CD4-positive, alpha-beta T cell treated with Interleukin-1 beta for 1 hour (primary cell): ENCODE measurements at places on chromosomes 13 and 19.

GRCh38 chr13:37134411-37135041 lies 29.1 kb upstream of the CSNK1A1L start:
- no peak for DNase-seq

- DNase-seq = no peak
Measured at GRCh38 chr13:72617951-72618350, 109.5 kb downstream of the MZT1 start.

GRCh38 chr13:19713186-19713965 lies 69.4 kb downstream of the PSPC1 start:
- no peak for DNase-seq

- no peak for DNase-seq
Measured at GRCh38 chr13:28498481-28499115, 3.7 kb upstream of the FLT1 start.

DNA sequence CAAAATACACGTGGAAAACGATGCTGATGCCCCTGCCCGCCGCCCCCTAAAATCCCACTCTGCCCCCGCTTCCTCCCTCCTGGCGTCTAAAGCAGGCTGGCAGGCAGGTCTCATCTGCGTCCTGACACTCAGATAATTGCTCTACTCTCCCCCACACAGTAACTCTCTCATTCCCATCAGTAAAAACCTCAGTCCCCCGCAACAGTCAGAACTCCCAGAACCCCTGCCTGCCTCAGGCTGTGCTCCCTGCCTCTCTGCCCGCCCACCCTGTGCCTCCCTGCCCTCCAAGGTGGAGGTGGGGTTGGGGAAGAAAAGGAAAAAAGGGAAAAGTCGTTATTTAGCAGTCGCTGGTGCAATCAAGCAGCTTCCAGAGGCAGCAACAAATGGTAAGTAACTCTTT lies 473.7 kb downstream of the EFNB2 start:
- no peak for DNase-seq

GRCh38 chr13:51192348-51192747 lies 29.9 kb upstream of the FAM124A start:
- no peak for DNase-seq

DNA sequence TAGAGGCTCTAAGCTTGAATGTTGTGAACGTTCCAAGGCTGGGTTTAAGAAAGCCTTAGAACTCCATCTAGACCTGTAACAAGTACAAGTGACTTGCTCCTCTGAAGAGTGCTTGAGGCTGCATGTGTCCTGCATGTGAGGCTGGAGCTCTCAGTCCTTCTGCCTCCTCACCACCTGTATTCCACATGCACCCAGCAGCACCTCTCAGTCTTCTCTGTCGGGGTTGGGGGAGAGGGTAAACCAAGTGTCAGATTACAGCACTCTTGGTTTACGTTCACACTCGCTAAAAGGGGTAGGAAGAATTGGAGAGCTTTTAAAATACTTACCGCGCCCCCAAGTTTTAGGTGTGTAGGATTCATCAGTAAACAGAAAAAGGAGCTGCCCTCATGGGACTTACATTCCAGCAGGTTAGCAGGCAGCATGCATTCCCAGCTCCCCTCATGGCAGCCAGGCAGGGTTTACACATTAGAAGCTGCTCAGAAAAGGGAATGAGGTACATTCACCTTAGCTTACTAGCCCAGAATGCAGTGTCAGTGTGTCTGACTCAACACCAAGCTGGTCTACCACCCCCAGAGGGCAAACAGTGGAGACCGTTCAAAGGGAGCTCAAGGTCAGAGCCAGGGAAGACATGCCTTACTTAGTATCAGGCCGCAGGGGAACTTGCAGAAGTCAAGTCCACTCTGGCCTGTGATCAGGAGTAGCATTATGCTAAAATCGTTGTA lies 248.1 kb downstream of the PCCA start:
- no peak for DNase-seq

DNA sequence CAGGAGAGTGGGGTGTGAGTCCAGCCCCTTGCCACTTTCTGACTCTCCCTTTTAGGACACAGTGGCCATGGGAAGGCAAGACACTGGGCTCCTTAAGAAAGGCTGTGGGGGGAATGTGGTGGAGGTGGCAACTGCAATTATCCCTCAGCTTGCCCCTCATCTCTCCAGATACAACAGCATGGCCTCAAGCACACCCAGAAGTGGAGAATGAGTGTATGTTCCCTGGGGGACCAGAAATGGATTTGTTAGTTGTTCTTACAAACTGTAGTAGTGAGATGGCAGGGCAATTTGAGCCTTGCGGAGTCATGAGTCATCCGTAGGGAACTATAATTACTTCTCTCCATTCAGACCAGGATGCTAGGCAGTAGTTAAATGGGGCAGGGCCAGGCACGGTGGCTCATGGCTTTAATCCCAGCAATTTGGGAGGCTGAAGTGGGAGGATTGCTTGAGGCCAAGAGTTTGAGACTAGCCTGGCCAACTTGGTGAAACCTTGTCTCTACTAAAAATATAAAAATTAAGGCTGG lies 25.6 kb upstream of the CXCL17 start:
- no peak for DNase-seq

DNA sequence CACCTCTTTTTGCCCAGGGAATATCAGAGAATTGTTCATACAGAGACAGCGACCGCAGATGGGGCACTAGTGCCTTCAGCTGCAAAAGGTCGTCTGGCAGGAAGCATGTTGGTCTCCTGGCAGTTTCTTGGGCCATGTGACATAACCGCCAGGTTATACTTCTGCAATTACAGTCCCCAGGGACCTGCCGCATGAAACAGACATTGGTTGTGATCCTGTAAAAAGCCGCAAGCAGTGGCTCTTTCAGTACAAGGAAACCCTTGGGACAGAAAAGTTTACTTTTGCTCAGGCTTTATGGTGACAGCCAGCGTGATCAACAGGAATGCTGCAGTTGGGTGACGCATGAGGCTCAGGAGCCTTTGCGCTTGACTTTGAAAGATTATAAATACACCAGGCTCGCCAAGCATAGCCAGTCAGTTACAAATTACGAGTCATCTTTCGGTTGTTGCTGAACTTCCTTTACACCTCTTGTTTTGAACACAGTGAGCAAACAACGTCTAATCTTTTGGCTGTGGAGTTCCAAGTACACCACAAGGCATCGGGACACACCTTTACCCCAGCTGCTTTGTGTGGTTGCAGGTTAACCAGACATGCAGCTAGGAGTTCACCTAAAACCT lies 50.5 kb upstream of the UBE2L5 start:
- peak; percentile 86 for DNase-seq

- no peak for DNase-seq
Measured at GRCh38 chr13:84654654-84655275, 772.5 kb upstream of the SLITRK1 start.

DNA sequence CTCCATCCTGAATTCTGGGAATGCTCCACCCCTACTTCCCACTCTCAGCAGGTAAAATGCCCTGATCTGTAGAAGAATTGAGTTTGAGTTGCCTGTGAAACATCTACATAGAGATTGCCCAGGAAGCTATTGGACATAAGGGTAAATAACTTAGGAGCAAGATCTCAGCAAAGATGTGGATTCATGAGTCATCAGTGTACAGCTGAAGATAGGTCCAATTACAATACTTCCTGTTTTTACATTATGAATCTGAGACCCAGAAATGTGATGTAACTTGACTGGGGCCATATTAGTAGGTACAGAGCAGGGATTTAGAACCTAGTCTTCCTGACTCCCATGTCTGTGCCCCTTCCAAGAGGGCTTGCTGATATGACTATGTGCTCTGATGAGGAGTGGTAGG lies 79.4 kb upstream of the FNDC3A start:
- DNase-seq = no peak

DNA sequence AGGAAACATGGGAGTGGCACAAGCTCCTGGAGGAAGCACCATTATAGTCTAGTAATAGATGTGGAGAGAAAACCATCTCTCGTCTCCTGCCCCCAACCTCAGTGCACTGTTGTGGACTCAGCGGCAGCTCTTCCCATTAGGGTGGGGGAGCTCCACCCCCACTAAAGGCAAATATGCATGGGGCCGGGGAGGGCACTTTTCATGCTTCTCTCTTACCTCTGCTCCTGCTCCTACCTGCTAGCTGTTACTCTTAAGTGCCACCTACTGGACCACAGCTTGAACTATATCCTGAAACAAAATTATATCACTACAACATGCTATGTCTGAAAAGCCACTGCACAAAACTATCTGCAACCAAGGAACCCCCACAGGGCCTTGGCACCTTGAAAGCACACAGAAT lies 112.6 kb upstream of the DACH1 start:
- no peak for DNase-seq

DNA sequence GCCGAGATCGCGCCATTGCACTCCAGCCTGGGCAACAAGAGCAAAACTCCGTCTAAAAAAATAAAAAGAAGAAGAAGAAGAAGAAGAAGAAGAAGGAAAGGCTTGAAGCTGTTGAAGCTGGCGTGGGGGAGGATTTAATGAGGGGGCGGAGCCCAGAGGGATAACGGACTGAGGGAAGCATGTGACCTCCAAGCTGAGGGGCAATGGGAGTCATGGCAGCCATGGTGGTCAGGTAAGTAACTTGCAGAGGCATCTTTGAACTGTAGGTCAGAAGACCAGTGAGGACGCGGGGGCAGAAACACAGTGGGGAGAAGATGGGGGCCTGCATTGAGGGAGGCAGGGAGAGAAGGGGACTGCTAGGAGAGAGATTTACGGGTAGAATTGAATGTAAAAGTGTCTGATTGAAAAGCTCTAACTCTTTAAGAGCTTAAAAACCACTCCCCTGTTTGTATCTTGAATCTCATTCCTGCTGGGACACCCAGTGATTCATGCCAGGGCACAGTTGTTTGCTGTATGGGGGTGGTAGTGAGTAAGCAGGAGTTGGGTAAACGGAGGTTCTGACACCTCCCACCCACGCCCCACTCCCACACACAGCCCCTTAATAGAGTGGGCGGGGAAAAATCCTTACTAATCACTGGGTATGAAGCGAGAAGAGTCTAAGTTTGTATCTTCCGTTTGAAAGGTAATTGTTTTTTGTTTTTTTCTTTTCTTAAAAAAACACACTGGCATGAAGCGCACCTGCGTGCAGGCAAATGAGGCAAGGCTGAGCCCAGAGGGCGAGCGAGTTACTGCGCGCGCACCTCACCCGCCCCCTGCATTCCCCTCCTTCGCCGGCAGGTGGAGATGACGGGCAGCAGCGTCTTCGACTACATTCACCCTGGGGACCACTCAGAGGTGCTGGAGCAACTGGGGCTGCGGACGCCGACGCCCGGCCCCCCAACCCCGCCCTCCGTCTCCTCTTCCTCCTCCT lies 13.0 kb downstream of the TMEM160 start:
- DNase-seq = peak; percentile 96

GRCh38 chr19:13116282-13117175 lies at the start of gene TRMT1:
Gene TRMT1, minus strand, starts transcription at chr19:13116740. Its CDS starts 341 bp downstream, at chr19:13116399.
- peak; percentile 86 for DNase-seq

DNA sequence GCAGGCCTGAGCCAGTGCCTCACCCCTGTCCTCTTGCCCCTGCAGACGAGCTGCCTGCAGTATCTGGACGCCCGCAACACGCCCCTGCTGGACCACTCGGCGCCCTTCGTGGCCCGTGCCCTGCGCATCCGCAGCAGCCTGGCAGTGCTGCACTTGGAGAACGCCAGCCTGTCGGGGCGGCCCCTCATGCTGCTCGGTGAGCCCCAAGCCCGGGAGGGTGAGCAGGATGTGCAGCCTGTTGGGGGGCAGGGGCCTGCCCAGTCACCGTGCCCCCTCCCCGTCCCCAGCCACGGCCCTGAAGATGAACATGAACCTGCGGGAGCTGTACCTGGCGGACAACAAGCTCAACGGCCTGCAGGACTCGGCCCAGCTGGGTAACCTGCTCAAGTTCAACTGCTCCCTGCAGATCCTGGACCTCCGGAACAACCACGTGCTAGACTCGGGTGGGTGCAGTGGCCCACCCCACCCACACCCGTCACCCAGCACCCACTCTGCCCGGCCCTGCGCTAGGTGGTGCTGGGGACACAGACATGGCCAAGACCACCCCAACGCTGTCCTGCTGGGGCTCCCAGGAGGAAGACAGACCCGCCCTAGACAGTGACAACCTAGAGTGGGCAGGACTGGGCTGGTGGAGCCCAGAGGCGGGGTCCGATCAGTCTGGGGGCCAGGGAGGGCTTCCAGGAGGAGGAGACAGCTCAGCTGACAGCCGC lies 18.6 kb downstream of the NKPD1 start:
- no peak for DNase-seq

GRCh38 chr19:32201636-32202051 lies 143.8 kb upstream of the ZNF507 start:
- DNase-seq = no peak

DNA sequence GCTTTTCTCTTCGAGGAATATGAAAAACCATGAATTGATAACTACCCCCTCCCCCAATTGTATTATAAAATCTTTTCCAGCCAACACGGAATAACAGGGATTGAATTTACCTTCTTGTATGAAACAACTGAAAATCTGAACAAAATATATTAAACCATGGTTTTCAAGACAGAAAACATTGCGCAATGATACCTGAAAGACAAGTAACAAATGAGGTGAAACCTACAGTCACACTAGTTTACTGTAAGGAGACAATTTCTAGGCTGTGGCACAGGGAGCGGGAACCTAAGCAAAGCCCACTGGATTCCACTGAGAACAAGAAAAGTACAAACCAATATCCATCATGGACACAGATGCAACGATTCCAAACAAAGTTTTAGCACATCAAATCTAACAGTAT lies 53.4 kb downstream of the ZNF283 start:
- DNase-seq = no peak

DNA sequence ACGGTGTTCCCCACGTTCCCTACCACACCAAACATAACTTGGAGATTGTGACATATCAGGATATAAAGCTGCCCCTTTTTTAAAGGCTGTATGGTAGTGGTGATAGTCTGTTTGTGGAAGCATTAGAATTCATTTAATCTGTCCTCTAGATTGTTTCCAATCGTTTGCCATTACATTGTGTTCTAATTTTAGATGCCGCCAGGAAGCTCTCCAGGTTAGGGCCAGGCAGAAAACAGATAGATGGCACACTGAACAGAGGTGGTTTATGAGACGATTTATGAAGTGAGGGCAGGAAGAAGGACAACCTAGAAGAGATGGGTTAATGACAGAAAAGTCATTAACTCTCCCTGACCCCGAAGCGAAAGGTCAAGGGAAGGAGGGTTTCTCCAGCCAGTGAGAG lies 30.0 kb downstream of the ARHGEF7 start:
- DNase-seq = no peak

DNA sequence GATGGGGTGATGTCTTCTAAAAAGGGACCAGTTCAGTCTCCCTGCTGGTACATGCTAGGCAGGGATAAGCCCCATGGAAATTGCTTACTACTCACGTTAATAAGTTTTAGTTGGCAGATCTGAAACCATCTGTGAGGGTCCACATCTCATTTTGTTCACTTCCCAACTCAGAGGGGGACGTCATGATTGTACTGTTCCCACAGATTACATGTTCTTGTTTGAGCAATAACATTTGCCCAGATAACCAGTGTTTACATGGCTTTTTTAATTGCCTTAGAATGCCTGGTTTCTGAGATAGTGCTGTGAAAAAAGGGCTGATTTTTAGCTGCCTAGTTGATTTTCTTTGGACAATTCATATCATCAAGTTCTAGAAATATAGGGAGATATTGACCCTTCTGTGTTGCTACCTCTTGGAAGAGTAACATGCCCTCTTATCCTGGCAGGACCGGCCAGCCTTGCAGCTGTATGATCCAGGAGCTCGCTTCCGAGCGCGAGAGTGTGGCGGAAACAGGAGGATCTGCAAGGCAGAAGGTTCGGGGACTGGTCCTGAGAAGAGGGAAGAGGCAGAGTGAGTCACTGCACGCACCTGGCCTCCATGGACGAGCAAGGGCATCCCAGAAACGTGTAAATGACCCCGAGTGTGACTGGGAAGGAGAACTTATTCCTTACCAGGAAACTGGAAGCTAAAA lies 9.8 kb upstream of the CHAMP1 start:
- no peak for DNase-seq

GRCh38 chr13:98839856-98840769 lies 87.6 kb upstream of the SLC15A1 start:
- peak; percentile 25 for DNase-seq

- DNase-seq = no peak
Measured at GRCh38 chr13:44299152-44299943, 74.3 kb upstream of the SERP2 start.
